ENCODE measurements at places on chromosomes 13 and 19.

- DNase-seq: no peak
These were observed 8.7 kb downstream of the TIMM44 start for GRCh38 chr19:7934766-7935165.

GRCh38 chr13:102847272-102848234 is 1.7 kb downstream of the ERCC5 start:
- DNase-seq: no peak

DNA sequence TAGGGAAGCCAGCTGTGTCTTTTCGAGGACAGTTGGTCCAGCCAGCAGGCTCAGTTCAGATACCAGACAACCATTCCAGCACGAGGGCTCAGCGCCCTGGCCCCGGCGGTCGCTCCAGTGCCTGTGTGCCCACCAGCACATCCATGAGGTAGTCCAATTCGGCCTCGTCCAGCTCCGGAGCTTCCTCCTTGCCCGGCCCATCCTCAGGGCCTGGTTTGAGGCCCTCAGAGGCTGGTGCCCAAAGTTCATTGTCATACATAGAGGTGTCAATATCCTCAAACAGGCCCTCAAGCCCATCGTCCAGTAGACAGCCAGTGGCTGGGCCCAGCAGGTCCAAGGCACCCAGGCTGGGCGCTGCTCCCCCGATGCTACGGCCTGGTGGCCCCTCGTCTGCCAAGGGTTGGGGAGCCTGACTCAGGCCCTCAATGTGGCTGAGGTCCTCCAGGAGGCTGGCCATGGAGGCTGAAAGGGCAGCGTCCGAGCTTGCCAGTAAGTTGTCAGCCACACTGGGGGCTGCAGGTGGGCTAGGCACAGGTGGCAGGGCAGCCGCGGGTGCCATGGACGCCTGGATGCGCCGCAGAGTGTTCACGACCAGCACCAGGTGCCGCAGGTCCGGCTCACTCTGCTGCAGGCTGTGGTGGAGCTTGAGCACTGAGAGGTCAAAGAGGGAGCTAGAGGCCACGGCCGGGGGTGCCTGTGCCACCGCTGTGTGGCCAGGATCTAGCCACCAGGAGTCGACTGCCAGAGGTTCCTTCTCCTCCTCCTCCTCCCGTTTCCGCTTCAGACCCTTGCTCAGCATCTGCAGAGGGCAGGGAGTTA is 2.8 kb downstream of the SERTAD1 start:
- DNase-seq: no peak

GRCh38 chr13:82248762-82249161 is 1633.5 kb downstream of the SLITRK1 start:
- DNase-seq: no peak

- no peak for DNase-seq
These were observed 361.9 kb downstream of the TBC1D4 start for GRCh38 chr13:75120085-75120484.

GRCh38 chr19:5823579-5824281 is 15.8 kb downstream of the FUT6 start:
- DNase-seq: no peak

DNA sequence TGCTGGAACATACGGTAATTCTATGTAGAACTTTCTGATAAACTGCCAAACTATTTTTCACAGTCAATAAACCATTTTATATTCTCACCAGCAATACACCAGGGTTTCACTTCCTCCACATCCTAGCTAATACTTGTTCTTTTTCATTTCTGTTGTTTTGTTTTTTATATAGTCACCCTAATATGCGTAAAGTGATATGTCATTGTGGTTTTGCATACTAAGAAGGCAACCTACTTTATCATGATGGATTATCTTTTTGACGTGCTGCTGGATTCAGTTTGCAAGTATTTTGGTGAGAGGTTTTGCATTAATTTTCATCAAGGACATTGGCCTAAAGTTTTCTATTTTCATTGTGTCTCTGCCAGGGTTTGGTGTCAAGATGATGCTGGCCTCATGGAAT is 1384.1 kb downstream of the UQCRFS1 start:
- no peak for DNase-seq

- no peak for DNase-seq
These were observed 766.0 kb upstream of the PCDH9 start for GRCh38 chr13:67996101-67996500.

- no peak for DNase-seq
These were observed 7.6 kb upstream of the GJB6 start for GRCh38 chr13:20239748-20240147.

- DNase-seq: no peak
These were observed 285.9 kb downstream of the DNAJC15 start for GRCh38 chr13:43309311-43309710.

DNA sequence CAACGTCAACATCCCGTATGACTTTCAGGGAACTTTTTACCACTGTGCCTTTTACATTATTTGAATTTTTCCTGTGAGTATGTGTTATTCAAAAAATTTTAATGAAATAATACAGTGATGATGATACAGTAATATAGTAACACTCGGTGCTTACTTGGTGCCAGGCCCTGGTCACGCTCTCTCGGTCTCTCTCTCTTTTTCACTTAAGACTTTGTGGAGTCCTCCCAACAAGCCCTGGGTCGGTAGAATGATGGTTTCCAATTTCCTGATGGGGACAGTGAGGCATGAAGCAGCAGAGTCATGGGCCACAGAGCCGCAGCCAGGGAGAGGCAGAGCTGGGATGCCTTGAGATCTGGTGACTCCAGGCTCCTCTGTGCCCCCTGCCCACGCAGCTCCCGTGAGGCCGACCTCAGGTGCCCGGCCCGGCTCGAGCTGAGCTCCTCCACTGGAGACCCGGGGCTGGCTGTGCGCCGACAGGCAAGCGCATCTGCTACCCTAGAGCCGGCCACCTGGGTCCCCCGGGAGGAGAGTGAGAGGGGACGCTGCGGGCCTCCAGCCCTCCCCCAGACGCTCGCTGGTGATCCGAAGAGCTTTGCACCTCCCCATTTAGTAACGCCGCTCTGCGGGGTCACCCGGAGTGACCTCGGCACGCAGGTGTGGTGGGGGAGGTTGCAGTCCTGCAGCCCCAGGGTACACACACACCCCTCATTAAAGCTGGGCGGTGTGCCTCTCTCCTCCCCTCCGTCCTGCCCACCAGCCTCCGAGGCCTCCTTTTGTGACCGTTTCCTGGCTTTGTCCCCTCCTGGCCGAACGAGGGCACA is 4.4 kb upstream of the SBK3 start:
- DNase-seq: no peak

- no peak for DNase-seq
These were observed 545.8 kb downstream of the LIG4 start for GRCh38 chr13:107669391-107669993.
